ENCODE measurements at places on chromosomes 3 and 15. TPM values are rescaled to one million over a fixed set of nuclear protein-coding genes. Genes with fewer than 3 reads are reported as not detected.

DNA sequence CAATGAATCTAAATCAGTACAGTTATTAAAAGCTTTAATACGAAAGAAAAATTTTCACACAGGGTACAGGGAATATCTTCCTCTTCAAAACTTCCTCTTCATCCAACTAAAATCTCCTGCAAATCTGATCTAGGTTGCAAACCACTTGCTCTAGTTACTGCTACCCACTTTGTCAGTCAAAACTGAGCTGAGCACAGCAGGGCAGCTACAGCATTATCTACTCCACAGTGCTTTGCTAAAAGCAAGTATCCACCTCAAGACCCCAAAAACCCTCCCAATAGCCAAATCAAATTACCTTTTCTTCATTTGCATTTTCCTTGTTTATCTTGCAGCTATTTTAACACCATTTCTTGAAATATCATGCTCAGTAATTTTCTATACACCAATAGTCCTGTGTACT lies 14.7 kb downstream of the ZNF280D start:
- no peak for DNase-seq

DNA sequence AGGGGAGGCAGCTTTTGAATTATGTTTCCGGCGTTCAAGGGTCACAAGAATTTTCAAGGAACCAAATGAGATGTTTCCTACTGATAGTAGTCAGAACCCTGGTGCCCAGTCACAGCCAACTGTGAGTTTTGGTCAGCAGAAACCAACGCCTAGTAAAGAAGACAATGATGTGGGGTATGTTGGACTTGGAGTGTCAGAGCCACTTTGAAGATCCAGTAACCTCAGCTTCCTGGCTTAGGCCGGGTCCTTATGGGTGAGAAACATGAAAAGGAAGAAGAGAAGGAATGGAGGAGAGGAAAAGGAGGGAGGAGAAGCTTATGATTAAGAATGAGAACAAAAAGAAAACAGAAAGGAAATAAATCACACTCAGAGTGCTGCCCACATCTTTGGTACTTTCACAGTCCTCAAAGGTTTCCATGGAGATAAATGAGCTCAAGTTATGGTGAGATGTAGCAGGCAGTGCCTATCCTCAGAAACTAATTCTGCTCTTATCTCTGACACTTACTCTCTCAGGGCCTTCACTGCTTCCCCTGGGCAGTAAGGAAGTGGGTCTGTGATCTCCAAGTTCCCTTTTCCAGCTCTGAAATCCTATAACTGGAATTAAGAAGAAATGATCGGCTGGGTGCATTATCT lies 2.0 kb upstream of the MCF2L2 start:
- DNase-seq = no peak

GRCh38 chr3:13571831-13572750 lies 23.2 kb downstream of the FBLN2 start:
- no peak for DNase-seq

DNA sequence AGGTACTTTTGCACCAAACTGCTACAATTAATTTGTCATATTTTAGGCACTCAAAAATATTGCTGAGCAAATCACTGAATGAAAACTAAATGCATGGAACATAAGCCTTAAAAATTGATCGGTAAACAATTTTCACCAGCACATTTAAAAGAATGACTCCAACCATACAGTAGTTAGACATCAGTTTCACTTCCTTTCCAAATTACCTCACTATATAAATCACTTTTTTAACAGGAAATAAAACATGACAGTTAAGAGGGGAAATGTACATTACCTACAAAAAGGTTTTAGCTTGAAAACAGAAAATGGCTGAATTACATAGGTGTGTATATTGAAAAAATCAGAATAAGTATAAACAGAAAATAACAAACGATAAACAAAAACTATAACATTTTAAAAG lies 108.4 kb downstream of the SERPINI1 start:
- no peak for DNase-seq

DNA sequence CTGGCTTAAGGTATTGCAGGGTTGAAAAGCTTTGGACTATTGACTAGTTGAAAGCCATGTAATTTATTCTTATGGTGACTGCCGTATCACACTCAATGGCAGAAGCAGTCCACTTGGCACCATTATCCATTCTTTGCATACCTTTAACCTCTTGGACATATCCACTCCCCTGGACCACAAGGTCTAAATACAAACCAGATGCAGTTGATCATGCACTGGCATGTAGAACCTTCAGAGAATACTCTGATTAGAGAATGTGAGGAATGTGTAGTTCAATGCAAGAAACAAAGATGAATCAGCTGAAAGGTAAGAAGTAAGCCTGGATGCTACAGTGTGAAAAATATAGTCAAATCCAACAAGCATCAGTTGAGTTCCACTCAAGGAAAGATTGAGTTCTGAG lies 93.1 kb downstream of the FRMD5 start:
- peak; percentile 11 for DNase-seq

GRCh38 chr3:57855943-57856342 lies 99.8 kb downstream of the SLMAP start:
- no peak for DNase-seq

- peak; percentile 69 for DNase-seq
These were observed 81.0 kb downstream of the CLDN11 start for GRCh38 chr3:170499562-170500156.

GRCh38 chr3:39106851-39107387 lies 508 bp downstream of the GORASP1 start:
- DNase-seq = peak; percentile 48

- DNase-seq = no peak
These were observed 7.5 kb upstream of the HAPLN3 start for GRCh38 chr15:88902846-88903245.

- DNase-seq = no peak
These were observed 103.4 kb downstream of the TUSC7 start for GRCh38 chr3:116812949-116813348.

DNA sequence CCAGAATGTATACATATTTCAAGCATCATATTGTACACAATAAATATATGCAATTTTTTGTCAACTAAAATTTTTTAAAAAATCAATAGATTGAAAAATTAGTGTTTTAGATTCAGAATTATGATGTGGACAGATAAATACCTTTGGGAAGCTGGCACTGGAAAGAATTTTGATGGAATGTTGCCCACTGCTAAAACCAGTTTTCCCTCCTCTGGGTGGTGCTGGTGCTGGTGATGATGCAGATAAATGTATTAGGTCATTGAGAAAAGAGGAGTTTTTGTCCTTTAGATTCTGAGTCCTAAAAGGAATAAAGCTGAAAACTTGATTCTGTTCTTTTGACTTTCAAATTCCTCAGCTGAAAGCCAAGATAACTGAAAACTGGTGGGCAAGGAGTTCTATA lies 56.0 kb upstream of the SUCLG2 start:
- no peak for DNase-seq

DNA sequence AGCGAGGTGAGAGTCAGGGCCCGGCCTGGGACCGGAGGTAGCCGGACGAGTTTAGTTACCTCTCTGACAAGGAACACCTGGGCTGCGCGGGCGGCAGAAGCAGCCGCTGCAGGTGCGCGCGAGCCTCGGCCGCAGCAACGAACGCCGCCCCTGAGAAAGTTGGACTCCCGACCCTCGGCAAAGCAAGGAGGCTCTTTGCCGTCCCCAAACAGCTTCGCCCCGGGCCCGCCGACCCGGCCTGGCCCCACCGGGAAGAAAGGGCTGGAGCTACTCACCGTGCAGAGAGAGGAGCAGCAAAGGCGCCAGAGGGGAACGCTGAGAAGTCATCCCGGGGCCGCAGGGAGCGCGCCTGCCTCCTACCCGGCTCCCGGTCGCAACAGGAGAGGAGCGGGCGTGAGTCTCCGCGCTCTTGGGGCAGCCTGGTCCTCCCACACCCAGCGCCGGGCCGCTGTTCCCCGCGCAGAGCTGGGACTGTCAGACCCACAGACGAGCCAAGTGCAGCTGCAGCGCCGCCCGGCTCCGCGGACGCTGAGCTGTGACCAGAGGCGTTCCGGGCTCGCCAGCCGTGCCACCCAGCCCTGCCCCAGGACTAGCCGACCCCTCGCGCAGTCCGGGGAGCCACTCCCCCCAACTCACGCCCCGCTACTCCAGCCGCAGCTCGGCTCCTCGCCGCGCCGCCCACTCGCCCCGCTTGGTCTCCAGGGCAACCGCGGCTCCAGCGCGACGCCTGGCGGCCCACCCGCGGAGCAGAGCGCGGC lies at the start of gene IGSF11:
TSS of gene IGSF11 (minus strand) at position 591 of the 758 bp plus-strand sequence. CDS start at position 327, 264 bp downstream.
- DNase-seq = peak; percentile 32

DNA sequence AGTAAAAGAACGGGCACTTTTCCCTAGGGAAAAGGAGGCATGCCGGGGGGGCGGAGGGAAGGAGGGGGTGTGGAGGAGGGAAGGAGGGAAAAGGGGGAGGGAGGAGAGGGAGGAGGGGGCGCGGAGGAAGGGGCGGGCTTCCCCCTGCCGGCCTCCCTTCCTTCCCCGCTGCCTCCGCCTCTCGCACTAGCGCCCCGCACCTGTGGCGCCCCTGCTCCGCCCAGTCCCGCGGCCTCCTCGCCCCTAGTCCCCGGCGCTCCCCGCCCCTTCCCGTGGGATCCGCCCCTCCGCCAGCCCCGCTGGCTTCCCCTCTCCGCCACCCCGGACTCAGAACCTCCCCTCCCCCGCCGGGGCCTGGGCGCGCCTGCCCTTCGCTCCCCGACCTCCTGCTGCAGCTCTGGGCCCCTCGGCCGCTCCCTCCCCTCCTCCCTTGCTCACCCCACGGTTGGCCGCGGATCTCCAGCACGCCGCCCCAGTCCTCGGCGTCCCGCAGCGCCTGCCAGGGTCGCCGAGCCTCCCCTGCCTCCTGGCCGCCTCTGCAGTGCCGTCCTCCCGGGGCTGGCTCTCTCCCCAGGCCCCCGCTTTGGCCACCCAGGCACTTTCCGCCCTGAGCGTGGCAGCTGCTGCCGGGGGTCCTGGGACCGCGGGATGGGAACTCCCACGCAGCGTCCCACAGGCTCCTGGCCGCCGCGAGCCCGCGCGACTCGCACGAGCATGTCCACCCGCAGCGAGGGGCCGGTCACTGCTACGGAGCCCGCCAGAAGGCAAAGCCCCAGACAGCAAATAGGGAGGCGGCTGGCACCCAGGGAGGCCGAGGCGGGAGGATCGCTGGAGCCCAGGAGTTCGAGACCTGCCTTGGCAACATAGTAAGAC lies 147.4 kb downstream of the TJP1 start:
- no peak for DNase-seq

DNA sequence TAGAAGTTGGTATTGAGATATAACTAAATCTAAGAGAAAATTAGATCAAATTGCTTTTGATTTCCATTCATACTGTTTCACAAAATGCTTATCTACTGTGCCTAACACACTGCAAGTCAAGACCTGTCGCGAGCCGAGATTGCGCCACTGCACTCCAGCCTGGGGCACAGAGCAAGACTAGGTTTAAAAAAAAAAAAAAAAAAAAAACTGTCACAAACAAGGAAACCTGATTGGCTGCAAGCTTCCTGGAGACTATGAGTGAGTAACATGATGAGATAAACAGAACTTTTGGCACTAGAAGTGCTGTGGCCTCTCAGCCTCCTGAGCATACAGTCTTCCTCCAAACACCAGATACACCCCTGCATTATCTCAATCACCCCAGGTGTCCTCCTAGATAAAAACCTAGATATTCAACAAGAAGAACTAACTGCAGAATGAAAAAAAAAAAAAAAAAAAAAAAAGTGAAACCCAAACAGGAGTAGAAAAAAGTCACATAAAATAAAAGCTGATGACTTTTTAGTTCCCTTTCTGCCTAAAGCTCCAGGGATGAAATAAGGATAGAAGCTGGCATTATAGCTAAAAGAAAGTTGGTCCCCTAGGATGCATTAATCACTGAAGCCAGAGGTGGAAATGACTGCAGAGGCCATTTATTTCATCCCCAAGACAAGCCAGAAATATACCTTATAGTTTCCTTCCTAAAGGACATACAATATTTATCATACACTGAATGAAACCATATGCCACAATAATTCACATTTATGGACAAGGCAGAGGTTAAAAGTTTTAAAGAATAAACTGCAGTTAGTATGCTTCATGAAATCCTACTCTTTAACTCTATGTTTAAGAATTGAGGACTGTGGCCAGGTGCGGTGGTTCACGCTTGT lies 82.4 kb downstream of the P3H2 start:
- peak; percentile 95 for DNase-seq

DNA sequence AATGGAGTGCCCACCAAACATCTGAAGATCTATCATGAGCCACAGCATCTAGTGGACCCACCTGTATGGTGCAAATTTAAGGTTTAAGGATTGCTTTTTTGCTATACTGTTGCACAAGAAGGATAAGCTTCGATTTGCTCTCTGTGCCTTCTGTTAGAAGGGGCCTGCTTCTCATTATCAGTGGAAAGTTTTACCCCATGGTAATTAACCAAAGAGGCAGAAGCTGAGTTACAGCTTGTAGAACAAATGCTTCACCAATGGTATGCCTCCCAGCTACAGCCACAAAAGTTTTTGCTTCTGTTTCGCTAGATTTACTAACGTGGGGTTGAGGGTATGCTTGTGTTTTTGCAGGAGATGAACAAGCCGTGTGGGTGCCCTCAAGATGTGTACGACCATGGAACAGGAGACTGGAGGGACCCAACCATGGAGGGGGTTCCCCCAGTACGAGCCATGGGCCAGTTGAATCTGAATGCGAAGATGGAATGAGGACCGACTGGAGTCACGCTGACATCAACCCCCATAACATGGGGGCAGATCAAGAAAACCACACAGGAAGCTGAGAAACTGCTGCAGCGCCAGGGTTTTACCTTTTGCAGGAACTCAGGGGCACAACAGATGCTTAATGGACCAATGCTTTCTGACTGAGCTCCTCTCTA lies 43.5 kb downstream of the ACAD9 start:
- DNase-seq = no peak

DNA sequence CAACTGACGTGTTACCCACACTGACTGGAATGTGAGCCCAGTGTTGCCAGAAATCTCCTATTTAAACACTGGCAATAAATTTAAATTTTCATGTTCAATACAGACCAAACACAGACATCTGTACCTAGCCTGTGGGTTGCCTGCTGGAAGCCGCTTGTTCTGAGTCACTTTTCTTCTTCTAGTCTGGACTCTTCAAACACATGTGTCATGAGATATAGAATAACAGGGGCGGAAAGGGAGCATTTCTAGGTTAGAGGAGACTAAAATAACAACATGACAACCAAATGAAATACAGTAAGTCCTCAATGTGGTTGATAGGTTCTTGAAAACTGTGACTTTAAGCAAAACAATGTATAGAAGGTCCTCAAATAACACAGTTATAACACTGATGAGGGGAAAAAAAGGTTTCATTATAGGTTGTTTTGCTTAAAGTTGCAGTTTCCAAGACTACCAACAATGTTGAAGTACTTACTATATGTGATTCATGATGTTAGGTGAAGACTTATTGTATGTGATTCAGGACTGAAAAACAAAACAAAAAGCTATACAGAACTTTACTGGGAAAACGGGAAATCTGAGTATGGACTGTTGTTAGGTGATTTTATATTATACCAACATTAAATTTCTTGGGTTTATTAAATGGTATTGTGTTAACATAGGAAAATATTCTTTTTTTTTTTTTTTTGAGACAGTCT lies 63.1 kb downstream of the PRKAR2A start:
- DNase-seq = no peak

GRCh38 chr3:61451841-61452240 lies 109.5 kb upstream of the PTPRG start:
- DNase-seq = peak; percentile 13

- peak; percentile 38 for DNase-seq
These were observed 44.6 kb upstream of the SLC25A36 start for GRCh38 chr3:140896997-140897396.

SCN11A gene
- total RNA-seq = 0.05 TPM

LMOD3 gene
- not detected for total RNA-seq

XCR1 gene
- not detected for total RNA-seq

RBM5 gene
- 138 TPM for total RNA-seq

EPB42 gene
- not detected for total RNA-seq

PLA2G4D gene
- total RNA-seq = not detected

SLC24A5 gene
- not detected for total RNA-seq

MYRIP gene
- 0.19 TPM for total RNA-seq

EOMES gene
- total RNA-seq = 1.3 TPM
